Caki2 (cell line): ENCODE measurements at places on chromosomes 4 and X. TPM values are rescaled to one million over a fixed set of nuclear protein-coding genes. Genes with fewer than 3 reads are reported as not detected.

Gene ATP8A1
- total RNA-seq: 0.26 TPM in 1 of 2 replicates, not detected in the other

Gene RXFP1
- not detected in 2 replicates for total RNA-seq

Gene FOXP3
- not detected in 2 replicates for total RNA-seq

Gene RIBC1
- 0.84 and 1.1 TPM in 2 replicates for total RNA-seq

Gene CT45A5
- not detected in 2 replicates for total RNA-seq

Gene APOO
- total RNA-seq: 21.3 and 24.8 TPM in 2 replicates

Gene KLHL13
- 37.4 and 44.4 TPM in 2 replicates for total RNA-seq

Gene CCKAR
- total RNA-seq: not detected in 2 replicates

Gene PF4V1
- not detected in 2 replicates for total RNA-seq

Gene HS3ST1
- total RNA-seq: 0.17 and 0.26 TPM in 2 replicates

Gene REELD1
- 0.74 TPM in 1 of 2 replicates, not detected in the other for total RNA-seq

Gene TRAPPC2
- total RNA-seq: 20.4 and 22.5 TPM in 2 replicates

Gene ADH1A
- not detected in 2 replicates for total RNA-seq

- no peak for DNase-seq
These were observed 4.3 kb upstream of the CLNK start for GRCh38 chr4:10688846-10689245.

DNA sequence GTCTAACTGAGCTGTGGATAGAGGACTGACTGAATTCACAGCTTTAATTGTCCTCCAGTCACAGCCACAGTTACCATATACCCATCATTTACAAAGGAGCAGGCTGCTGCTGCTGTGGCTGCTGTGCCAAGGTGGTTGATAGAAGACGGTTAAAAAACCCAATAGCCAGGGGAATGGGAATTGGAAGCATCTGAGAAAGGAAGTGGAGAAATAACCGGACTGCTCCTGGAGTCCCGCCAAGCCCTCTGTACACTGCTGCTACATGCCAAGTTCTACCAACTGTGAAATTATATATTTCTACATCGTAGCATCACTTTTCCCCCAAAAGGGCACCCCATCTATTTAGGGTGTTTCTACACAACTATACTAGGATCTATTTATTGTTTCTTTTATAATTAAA is 279.7 kb upstream of the ARX start:
- DNase-seq: no peak

DNA sequence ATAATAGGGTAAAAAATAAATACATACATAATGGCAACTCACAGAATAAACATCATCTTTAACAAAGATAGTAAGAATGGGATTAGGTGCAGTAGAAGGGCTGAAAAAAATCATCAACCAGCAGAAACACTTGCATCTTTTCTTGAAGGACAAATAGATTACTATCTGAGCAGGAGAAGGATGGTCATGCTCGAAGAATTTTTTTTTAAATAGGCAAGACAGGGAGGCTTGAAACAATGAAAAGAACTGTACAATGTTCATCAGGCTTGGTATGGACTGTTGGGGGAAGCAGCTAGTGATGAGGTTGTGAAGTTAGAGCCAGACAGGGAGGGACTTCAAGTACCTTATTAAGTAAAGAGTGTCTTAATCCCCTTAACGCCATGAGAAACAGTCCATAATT is 167.4 kb upstream of the LDB2 start:
- DNase-seq: no peak

GRCh38 chr4:156623376-156623775 is 348.2 kb downstream of the PDGFC start:
- DNase-seq: no peak

DNA sequence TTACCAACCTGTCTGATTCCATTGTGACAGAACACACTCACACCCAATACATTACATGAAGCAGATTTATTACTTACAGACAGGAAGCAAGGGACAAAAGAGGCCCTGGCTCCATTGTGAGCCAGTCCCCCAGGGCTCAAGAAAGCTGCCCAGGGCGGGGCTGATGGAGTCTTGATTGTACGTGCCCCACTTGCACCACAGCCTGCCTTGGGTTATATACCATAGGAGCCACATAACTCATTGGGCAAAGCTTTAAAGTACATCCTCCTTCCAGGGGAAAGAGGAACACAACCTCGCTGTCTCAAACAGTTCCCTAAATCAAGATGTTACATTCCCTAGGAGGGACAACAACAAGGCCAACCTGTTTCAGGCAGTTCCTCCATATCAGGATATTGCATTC is 3.4 kb upstream of the ZRSR2 start:
- no peak for DNase-seq

- peak; percentile 88 for DNase-seq
These were observed 404.6 kb downstream of the PRDM5 start for GRCh38 chr4:120517966-120518365.

- DNase-seq: no peak
These were observed 109.9 kb downstream of the DLG3 start for GRCh38 chrX:70554523-70554922.

- no peak for DNase-seq
These were observed 2065.8 kb downstream of the ARAP2 start for GRCh38 chr4:34178476-34178875.

DNA sequence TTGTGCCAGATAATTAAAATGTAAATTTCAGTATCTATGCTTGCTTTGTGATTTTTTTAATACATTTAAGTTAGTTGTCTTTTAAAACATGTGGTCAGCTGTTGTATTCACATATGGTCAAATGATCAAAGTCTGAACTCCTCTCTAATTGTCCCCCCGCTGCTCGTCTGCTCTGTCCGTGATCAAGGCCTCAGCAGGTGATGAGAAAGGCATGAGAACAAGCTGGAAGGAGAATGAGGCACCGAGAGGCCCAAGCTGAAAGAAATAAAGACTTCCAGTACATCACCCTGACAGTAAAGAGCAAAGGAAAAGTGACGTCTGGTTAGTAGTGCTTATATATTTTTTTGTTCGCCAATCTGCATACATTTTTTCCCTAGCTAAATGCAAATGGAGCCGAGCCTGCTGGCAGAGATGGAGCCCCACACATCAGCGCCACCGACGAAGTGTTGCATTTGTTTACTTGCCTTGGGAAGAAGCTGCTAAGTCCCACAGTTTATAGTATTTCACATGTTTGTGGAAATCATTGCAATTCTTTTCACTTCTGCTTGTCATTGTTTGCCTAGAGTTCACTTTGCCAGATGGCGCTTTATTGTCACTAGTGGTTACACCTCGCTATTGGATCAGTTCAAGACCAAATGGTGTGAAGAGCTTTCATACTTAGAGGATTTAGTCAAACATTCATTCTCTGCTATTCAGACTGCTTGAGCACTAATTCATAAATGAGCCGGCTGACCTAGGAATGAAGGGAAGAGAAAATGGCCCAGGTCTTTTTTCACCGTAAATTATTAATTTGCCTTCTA is 181.5 kb downstream of the ZIC3 start:
- DNase-seq: no peak

DNA sequence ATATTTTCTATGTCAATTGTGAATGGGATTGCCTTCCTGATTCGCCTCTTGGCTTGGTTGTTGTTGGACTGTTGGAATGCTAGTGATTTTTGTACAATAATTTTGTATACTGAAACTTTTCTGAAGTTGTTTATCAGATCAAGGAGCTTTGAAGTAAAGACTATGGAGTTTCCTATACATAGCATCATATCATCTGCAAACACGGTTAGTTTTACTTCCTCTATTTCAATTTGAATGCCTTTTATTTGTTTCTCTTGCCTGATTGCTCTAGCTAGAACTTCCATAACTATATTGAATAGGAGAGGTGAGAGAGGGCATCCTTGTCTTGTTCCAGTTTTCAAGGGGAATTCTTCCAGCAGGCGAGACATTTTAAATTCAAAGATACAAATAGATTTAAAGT is 226.5 kb downstream of the FBXO8 start:
- no peak for DNase-seq

DNA sequence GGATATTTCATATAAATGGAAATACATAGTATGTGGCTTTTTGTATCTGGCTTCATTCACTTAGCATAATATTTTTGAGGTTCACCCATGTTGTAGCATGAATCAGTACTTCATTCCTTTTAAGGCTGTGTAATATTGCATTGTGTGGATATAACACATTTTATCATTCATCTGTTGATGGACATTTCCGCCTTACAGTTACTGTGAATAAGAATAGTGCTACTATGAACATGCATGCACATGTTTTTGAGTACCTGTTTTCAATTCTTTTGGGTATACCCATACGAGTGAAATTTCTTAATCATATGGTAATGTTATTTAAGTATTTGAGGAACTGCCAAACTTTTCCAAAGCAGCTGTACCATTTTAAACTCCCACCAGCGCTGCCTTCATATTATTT is 539.6 kb upstream of the DIPK2B start:
- no peak for DNase-seq

DNA sequence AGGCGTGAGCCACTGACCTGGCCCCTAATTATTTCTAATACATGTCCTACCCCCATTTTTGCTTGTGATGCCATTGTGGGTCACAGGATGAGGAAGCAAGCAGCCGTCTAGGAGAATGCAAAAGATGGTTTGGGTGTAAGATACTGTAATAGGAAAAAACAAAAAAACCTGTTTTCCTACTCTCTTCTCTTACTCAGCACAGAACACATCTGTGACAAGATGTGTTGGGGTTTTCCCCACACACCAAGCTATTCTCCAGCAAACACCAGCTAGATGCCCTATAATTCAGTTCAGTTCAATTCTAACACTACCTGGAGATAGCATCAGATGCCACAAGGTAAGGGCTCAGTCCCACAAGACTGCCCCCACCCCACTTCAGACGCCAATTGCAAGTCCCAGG is 15.3 kb upstream of the HPRT1 start:
- DNase-seq: peak; percentile 32

DNA sequence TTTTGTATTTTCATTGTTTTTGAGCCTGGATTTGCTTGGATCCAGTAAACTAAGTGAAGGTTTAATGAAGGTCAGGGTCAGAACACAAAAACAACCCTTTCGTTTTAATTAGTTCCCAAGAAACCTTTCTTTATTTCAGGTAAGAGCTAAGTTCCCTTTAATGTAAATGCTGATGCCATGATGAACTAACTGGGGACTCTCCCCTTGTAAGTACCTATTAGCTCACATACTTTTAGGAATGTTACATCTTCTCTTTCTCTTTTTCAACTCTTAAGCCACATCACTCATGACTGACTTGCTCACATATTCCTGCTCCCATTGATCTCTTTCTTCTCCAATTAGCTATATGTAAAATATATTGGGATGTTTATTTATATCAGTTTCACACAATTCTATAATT is 673.1 kb upstream of the CPEB2 start:
- no peak for DNase-seq

DNA sequence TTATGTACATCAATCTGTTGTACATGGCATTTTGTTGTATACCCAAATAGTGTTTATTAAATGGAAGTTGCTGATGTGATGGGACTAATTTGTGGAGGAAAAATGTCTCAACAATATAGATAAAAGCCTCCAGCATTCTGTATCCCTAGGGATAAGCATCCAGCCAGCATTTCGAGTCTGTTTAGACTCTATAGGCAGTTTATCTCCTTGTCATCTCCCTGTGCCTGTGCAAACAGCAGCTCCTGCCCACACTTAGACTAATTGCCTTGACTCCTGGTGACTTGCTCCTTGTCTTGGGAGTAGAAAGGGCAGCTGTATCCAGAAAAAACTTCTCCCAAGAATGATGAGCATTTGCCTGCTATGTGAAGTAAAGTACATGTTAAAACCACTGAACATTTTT is 83.8 kb downstream of the DOCK11 start:
- no peak for DNase-seq

DNA sequence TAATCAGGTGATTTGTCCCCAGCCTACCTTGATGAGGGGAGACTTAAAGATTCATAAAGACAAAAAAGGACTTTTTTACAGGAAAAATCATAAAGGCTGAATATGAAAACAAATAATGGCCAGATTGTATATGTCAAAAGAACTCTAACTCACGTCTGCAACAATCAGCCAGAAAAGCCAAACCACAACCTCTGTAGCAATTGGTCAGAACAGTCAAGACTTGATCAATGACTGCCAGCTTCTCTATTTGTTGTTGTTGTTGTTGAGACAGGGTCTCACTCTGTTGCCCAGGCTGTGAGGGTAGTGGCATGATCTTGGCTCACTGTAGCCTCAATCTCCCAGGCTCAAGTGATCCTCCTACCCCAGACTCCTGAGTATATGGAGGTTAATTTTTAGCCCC is 35.9 kb upstream of the PPA2 start:
- no peak for DNase-seq

DNA sequence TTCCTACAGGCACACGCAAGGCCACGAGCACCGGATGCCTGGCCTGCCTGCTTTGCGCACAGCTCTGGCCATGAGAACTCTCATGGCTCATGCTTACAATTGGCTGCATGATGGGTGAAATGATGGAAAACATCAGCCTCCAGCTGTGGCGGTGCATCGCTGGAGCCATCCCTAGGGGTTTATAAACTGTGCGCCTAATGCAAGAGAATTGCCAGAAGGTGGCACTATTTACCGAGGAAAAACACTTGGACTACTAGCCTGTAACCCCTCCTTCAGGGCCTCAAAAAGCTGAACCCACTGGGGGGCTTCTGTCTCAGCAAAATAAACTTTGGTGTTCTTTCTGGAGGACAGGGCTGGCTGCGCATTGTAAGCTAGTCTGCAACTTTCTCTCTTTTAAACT is 51.9 kb downstream of the PHKA2 start:
- peak; percentile 10 for DNase-seq

GRCh38 chr4:1509366-1509765 is 103.1 kb upstream of the NKX1-1 start:
- no peak for DNase-seq

DNA sequence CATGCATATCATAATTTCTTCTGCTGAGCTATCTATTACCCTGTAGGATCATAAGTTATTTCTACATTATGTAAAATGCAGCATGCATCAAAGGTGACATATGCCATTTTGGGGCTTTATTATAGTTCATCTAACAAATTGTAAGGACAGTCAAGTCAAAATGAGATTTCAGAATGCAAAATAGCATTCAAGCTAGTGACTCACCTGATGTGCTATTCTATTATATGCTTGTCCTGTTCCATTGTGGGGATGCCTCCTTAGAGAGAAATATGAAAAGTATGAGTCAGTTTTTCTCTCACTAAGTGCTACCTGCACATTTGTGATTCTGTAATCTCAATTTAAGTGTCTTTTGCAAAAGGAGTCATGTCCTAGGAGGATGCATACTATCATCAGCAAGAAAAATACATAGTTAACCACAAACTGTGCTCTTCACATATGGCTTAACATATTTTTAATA is 647.0 kb upstream of the PCDH10 start:
- DNase-seq: no peak

- DNase-seq: peak; percentile 77
These were observed 10.7 kb upstream of the HCCS start for GRCh38 chrX:11100281-11101035.

- no peak for DNase-seq
These were observed 57.8 kb downstream of the SOD3 start for GRCh38 chr4:24853142-24853541.

GRCh38 chrX:154711264-154711663 is 39.6 kb downstream of the GAB3 start:
- no peak for DNase-seq

- peak; percentile 30 for DNase-seq
These were observed 999 bp upstream of the CTBP1 start for GRCh38 chr4:1249731-1250526.

GRCh38 chr4:174522183-174523024 is at the start of gene HPGD:
HPGD (minus strand) TSS chr4:174522488; CDS start chr4:174522451, 37 bp downstream.
- DNase-seq: peak; percentile 59
